ENCODE measurements at places on chromosomes 11 and 22. TPM values are rescaled to one million over a fixed set of nuclear protein-coding genes. Genes with fewer than 3 reads are reported as not detected.

DNA sequence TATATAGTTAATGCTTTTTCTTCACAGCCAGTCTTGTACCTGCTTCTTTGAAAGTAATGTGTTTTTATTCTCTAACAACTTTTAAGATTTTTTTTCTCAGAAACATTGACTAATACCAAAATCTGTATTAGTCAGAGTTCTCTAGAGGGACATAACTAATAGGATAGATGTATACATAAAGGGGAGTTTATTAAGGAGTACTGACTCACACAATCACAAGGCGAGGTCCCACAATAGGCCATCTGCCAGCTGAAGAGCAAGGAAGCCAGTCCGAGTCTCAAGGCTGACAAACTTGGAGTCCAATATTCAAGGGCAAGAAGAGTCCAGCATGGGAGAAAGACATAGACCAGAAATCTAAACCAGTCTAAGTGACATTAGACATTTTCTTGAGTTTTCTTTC, 140.0 kb downstream of the RAB38 start:
- DNase-seq = no peak

DNA sequence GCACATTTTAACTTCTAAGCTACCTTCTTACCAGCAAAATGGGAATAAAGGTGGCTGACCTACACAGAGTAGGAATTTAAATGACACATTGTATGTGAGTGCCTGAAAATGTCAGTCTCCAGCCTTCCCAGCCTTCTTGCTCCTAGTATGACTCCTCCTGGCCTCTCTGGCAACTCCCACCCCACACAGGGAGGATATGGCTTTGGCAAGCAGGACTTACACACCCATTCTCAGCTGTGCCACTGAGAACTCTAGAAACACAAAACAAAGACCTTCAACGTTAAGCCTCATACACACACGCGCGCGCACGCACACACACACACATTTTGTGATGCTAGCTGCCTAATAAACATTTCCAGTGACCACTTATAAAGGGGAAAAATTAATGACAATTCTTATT, 65.8 kb downstream of the PACSIN2 start:
- no peak for DNase-seq

- DNase-seq = no peak
Observed at GRCh38 chr11:120511820-120512738, 531 bp downstream of the GRIK4 start.

DNA sequence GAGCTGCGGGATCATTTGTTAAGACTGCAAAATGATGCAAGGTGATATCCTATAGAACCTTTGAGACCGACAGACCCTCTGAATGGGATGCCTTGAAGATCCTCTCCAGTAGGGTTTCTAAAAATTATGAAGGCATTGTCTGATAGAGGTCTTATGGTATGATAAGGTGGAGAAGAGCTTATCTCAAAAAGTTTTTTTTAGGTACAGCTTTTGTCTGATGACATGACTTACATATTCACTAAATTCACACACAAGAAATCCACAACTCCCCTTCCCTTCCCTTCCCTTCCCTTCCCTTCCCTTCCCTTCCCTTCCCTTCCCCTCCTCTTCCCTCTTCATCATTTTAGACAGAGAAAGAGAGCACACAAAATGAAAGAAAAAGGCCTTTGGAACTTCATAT, 118.4 kb upstream of the CTSC start:
- no peak for DNase-seq

- no peak for DNase-seq
Observed at GRCh38 chr11:132361011-132361550, 990.7 kb downstream of the NTM start.

GRCh38 chr11:128525411-128526243, 61.7 kb downstream of the ETS1 start:
- no peak for DNase-seq

Gene EXPH5
- total RNA-seq = 6.8 TPM

- no peak for DNase-seq
Observed at GRCh38 chr11:17637901-17638300, 81.5 kb upstream of the MYOD1 start.

DNA sequence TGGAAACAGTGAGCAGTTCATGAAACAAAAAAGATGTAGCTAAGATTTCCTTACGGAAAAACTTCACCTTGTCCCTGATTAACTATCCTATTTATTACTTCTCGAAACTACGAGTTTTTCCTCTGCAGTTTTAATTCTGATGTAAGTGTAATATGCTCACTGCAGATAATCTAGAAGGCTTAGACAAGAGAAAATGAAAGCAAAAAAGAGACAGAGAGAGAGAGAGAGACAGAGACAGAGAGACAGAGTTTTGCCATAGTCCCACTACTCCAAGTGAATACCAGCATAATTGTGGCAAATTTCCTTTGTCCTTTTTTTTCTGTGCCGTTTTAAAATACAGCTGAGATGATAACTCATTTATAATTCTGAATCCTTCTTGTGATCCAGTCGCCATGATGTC, 24.8 kb downstream of the FSHB start:
- no peak for DNase-seq

DNA sequence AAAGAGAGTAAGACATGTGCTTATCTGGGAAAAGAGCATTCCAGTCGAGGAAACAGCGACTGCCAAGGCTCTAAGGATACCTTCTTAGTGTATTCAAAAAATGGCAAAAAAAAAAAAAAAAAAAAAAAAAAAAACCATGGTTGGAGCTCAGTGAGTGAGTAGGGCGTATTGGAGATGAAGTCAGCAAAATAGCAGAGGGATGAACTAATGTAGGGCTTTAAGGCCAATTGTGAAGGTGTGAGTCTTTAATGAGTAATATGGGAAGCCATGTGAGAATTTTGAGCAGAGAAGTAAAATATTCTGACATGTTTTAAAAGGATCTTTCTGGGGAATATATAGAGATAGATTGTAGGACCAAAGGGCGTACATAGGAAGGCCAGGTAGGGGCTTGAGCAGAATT, 498.6 kb upstream of the ISX start:
- no peak for DNase-seq

Gene CHRDL2
- total RNA-seq = not detected

- DNase-seq = no peak
Observed at GRCh38 chr11:8810540-8811301, 100.3 kb upstream of the AKIP1 start.

Gene MIAT
- 0.12 TPM for total RNA-seq

DNA sequence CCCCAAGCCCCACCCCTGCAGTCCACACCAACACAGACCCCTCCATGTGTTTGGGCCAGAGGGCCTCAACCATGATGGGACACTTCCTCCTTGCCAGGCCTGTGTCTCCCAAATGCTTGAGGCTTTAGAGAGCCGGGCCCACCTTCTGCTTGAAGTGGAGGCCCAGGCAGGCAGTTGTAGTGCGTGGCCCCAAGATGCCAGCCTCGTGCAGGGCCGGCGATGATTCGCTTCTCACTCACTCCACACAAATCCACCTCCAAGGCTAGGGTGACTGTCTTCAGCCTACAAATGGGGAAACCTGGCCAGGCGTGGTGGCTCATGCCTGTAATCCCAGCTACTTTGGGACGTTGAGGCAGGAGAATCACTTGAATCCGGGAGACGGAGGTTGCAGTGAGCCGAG, 5.7 kb downstream of the PRR5 start:
- DNase-seq = no peak

DNA sequence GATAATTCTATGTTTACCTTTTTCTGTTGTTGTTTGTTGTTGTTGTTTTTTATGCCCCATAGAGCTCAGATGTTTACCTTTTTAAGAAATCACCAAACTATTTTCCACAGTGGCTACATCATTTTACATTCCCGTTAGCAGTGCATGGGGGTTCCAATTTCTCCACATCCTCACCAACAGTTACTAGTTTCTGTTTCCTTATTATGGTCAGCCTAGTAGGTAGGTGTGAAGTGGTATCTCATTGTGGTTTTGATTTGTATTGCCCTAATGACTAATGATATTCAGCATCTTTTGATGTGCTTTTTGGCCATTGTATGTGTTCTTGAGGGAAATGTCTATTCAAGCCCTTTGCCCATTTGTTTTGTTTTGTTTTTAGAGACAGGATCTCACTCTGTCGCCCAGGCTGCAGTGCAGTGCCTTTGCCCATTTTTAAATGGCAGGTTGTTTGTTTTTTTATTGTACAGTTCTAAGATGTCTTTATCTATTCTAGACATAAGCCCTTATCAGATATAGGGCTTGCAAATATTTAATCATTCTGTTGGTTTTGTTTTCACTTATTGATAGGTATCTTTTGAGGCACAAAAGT, 27.5 kb downstream of the CHEK2 start:
- DNase-seq = no peak

Gene DDI1
- total RNA-seq = not detected

Gene FLRT1
- total RNA-seq = not detected

- DNase-seq = no peak
Observed at GRCh38 chr11:120906766-120907165, 117.1 kb upstream of the TBCEL start.

DNA sequence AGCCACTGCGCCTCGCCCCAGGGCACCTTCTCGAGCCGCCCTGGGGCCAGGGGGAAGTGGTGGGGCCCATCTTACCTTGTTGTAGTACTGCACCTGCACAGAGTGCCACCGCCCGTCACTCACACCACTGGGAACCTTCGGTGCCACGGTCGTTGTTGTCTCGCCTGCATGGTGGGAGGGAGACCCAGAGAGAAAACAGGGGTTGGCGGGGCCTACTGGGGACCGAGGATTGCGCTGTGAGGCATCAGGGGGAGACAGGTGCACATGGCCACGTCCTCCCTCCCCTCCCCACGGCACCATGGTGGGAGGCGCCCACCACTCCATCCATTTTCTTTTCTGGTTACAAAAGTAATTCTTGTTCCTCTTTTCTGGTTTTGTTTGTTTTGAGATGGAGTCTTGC, 97.8 kb downstream of the TRMU start:
- DNase-seq = no peak

DNA sequence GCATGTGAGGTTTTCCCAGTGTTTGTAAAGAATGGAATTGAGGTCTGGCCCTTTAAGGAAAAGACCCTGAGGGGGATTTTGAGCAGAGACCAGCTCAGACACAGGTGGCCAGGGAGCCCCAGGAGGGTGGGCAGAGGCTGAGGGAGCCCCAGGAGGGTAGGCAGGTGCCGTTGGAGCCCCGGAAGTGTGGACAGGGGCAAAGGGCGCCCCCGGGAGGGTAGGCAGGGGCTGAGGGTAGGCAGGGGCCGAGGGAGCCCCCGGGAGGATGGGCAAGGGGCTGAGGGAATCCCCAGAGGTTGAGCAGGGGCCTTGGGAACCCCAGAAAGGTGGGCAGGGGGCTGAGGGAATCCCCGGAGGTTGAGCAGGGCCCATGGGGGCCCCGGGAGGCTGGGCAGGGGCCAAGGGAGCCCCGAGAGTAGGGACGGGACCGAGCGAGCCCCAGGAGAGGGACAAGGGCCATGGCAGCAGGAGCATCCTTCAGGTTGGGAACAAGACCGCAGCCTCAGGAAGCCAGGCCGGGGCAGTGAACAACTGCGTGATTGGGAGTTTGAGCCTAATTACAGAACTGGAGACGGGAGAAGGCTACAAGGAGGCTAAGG, 292.0 kb downstream of the BRD1 start:
- DNase-seq = no peak

DNA sequence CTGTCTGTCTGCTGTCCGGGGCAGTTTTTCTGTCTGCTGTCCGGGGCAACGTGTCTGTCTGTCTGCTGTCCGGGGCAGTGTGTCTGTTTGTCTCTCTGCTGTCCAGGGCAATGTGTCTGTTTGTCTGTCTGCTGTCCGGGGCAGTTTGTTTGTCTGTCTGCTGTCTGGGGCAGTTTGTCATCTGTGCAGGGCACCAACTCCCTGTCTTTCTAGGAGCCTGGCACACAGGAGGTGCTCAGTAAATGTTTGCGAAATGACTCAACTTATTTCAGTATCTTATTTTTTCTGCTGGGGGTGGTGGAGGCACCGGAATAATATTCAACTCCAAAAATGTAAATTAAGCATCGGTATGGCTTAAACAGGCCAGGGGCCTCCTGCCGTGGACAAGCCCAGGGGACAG, 12.0 kb upstream of the TTLL12 start:
- no peak for DNase-seq

Gene OR51E2
- total RNA-seq = not detected

DNA sequence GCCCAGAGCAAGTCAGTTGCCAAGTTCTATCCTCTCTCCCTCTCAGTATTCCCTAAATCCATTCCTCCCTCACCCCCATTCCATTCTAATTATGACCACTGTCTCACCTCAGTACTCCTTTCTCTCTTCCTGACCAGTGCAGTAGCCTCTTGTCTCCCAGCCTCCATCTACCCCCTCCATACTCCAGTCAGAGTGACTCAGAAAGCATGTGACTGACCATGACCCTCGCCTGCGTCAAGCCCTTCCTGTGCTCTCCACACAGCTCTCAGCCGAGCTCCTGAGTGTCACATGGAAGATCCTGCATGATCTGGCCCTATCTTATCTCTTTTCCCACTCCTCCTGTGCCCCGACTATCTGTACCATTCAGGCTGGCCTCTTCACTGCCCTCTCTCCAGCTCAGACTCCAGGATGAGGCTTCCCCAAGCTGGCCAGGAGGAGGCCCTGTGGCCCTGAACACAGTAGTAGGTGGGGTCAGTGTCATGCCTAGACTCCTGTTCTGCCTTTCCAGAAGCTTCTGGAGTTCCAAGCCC, 42.6 kb downstream of the NEU3 start:
- peak; percentile 80 for DNase-seq

DNA sequence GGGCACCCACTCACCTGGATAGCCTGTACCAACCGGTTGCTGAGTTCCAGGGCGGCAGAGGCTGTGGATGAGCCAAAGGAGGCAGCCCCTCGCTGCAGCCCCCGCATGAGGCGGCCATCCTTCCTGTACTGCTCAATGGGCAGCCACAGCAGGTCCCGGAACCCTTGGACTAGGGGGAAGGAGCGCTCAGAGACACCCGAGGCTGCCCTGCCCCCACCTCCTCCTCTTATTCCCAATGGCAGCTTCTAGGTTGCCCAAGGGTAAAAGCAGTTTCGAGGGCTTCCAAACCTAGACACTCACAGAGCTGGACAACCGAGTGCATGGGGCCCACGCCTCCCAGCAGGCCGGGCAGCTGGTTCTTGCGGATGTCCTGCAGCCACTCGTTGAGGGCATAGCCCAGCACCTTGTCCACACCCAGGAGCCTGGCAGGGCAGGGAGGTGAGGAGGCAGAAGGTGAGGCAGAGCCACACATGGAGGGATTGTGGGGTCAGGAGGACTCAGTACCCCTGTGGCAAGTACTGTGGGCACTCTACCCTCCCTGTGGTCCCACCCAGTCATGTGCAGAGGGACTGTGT, 18.1 kb upstream of the EHD1 start:
- no peak for DNase-seq

GRCh38 chr11:84215672-84216071, 929.5 kb upstream of the CCDC90B start:
- no peak for DNase-seq

DNA sequence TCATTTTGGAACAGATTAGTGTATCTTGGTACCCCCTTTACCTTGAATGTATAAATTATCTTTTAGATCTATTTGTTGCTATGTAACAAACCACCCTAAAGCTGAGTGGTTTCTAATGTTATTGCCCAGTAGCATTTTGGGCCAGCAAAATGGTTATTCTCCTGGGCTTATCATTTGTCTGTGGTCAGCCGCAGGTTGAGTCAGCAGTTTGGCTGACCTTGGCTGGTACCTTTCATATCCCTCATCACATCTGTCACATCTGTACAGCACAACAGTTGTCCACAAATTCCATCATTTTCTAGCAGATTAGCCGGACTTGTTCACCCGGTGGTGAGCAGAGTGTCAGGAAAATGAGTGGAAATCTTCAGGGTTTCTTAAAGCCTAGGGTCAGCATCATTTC, 588.5 kb upstream of the ARHGAP42 start:
- no peak for DNase-seq

Gene MS4A7
- not detected for total RNA-seq

Data from epithelial cell of proximal tubule (primary cell).